ENCODE measurements at places on chromosomes 5 and 9.

- no peak for DNase-seq
Measured at GRCh38 chr9:97966493-97966892, 16.6 kb upstream of the ANP32B start.

DNA sequence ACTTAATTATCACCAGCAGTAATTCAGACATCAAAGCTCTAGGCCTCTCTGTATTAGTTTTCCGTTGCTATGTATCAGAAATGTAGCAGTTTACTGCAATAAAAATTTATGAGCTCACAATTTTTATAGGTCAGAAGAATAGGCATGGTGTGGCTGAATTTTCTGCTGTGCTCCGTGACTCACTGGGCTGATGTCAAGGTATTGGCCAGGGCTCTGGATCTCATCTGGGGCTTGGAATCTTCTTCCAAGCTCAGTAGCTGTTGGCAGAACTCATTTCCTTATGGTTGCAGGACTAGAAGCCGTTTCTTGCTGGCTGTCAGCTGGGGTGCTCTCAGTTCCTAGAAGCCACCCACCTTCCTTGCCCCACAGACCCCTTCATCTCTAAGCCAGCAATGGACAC is 66.3 kb downstream of the PSAT1 start:
- no peak for DNase-seq

- DNase-seq = no peak
Measured at GRCh38 chr5:2156358-2157059, 273.8 kb upstream of the IRX4 start.

GRCh38 chr5:123813937-123814624 is 302.1 kb downstream of the CSNK1G3 start:
- DNase-seq = no peak

DNA sequence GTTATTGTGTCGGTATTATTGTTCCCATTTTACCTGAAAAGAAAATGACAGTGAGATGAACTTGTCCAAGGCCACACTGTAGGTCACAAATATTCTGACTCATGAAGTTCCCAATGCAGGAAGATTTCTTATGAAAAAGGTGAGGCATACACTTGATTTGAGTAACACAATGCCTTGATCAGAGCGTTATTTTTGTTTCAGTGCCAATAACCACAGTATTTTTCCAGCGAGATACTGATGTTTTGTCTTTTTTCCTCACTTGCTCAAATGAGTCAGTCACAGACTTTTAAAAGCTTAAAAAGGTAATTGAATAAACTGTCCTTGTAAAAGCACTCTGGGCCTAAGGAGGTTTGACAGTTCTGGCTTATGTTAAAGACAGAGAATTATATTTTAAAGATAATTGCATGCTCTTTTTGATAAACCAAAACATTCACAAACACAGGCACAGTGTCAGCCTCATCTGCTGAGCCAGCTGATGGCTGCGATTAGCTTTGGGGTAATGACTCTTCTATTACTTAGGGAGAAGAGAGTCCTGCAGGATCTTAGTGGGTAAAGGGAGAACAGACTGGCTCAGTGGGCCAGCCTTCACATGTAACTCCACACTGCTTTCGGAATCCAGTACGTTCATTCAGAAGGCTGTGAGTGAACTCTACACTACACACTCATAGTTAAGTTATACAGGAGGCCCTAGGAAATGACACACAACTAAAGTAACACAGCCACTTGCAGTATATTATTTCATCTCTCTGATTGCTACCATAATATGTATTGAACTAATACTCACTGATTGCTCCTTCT is 165.5 kb upstream of the CD180 start:
- no peak for DNase-seq

DNA sequence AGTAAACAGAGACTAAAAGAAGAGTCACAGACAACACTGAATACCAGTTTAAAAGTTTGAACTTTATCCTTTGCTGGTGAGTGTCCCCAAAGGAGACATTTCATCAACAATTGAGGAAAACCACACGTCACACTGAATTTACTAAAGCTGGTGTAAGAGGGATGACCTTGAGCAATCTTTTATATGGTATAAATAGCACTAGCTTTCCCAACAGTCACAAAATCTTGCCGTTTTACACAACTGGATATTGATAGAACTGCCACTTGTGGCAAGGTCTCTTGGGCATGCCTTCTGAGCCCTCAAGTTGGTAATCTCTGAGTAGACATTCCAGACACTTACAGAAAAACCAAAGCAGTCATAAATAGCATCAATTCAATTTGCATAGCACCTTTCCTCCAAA is 311.5 kb upstream of the TARS1 start:
- DNase-seq = no peak

Measured in HCT116 (cell line).